Sigmoid colon (tissue), 7 donors: ENCODE measurements at places on chromosomes 16 and 17. TPM values are rescaled to one million over a fixed set of nuclear protein-coding genes. Genes with fewer than 3 reads are reported as not detected.

GRCh38 chr16:22671301-22672076, 142.5 kb upstream of the HS3ST2 start:
- H3K27ac ChIP-seq, result no peak overlapping the region
- peak; percentile 54 for DNase-seq
- H3K4me1 ChIP-seq, result no peaks in the 10 kb centered on the region
- no peaks in the 10 kb centered on the region for H3K27me3 ChIP-seq
- no peak overlapping the region for H3K4me3 ChIP-seq
- H3K36me3 ChIP-seq, result no peaks in the 10 kb centered on the region

- H3K4me3 ChIP-seq, result no peak overlapping the region
- peak; percentile 69 for DNase-seq
- H3K27me3 ChIP-seq, result no peaks in the 10 kb centered on the region
- no peaks in the 10 kb centered on the region for H3K36me3 ChIP-seq
- H3K4me1 ChIP-seq, result no peaks in the 10 kb centered on the region
These were observed 208.9 kb downstream of the SHISA9 start for GRCh38 chr16:13110124-13110796.

- no peak overlapping the region for H3K4me3 ChIP-seq
- H3K27ac ChIP-seq, result no peak overlapping the region
- DNase-seq, result no peak
- no peaks in the 10 kb centered on the region for H3K36me3 ChIP-seq
These were observed 29.4 kb downstream of the TANC2 start for GRCh38 chr17:62995377-62995885.

DNA sequence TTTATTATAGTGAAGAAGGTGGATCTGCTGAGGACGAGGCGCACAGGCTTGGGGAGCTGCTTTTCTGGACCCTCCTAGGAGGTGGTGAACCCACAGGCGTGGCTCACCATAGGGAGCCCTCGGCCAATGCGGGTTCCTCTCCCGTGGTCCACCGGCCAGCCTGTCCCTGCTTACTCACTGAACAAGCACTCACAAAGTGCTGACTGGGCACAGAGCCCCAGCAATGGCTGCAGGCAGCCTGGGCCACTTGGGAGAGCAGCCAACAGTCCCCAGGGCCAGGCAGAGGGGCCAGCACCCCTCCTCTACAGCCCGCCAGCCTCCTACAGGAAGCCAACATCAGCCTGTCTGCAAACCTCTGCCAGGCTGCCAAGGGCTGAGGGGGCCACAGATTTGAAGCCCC, 19.1 kb upstream of the NCBP3 start:
- DNase-seq, result no peak
- H3K4me3 ChIP-seq, result no peak overlapping the region
- H3K27me3 ChIP-seq, result no peaks in the 10 kb centered on the region
- H3K4me1 ChIP-seq, result peaks cover 10% of the 10 kb centered on the region
- H3K36me3 ChIP-seq, result peaks cover 18% of the 10 kb centered on the region

GRCh38 chr17:42673885-42674754, 2.7 kb downstream of the PLEKHH3 start:
- H3K4me3 ChIP-seq, result peak overlapping the region; percentile 90
- no peaks in the 10 kb centered on the region for H3K4me1 ChIP-seq
- DNase-seq, result peak; percentile 89
- no peaks in the 10 kb centered on the region for H3K27me3 ChIP-seq

DNA sequence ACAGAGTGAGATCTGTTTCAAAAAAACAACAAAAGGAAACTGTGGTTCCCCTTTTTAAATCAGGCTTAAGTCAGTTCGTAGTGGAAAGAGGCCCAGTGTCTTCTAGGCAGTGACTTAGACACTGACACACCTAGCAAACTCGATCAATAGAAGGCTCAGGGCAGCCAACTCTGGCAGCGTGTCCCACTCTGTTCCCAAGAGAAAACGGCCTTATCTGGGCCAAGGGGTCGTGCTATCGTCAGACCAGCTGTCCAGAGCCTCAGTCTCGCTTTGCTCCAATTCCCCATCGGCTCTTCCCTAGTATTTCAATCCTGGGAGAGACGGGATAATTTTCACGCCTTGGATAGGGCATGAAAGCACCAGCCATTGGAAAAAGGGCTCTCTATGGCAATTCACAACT, 72.9 kb downstream of the SLC5A11 start:
- peaks cover 63% of the 10 kb centered on the region for H3K36me3 ChIP-seq
- no peak overlapping the region for H3K4me3 ChIP-seq
- no peaks in the 10 kb centered on the region for H3K4me1 ChIP-seq
- no peaks in the 10 kb centered on the region for H3K27me3 ChIP-seq
- DNase-seq, result no peak

DNA sequence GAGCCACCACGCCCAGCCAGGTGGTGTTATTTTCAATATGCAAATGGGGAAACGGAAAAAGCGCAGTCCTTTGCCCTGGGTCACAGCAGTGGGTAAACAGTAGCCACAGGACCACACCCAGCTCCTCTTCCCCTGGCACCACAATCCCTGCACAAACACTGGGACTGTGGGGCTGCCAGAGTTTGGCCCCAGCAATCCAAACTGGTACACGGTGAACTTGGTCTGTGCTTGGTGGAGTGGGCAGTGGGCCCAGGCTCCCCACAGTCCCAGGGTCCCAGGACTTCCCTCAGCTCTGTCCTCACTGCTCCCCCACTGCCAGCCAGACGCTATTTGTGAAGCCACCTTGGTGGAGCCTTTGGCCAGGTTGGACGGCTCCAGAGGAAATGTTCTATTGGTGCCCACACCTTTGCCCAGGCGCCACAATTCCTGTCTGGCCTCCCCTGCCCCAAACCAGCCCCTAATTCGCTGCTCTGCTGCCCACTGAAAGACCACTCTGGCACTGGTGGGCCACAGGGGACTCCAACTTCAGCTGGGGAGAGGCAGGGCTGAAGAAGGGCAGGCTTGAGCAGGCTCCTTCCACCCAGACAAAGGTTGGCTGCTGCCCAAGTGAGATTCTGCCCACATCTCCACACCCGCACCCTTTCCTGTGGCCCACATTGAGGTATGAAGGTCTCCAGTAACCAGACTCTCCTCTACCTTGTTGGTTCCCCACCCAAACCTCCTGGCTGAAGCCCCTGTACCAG, 2.1 kb downstream of the CHAD start:
- peaks cover 36% of the 10 kb centered on the region for H3K27me3 ChIP-seq
- H3K4me3 ChIP-seq, result no peak overlapping the region
- peak; percentile 53 for DNase-seq

GRCh38 chr16:50765861-50766260, 24.0 kb downstream of the CYLD start:
- no peaks in the 10 kb centered on the region for H3K4me1 ChIP-seq
- no peaks in the 10 kb centered on the region for H3K36me3 ChIP-seq
- no peaks in the 10 kb centered on the region for H3K27me3 ChIP-seq
- H3K27ac ChIP-seq, result no peak overlapping the region
- DNase-seq, result no peak

OR2C1 gene
- 0.55 TPM for total RNA-seq

TEX14 gene
- total RNA-seq, result 0.14 TPM
